ENCODE measurements at places on chromosomes 13 and 19.

GRCh38 chr19:53907193-53907581 is 1.9 kb upstream of the CACNG7 start:
- no peak for DNase-seq

- DNase-seq = no peak
Observed at GRCh38 chr19:48121909-48122371, 11.3 kb upstream of the PLA2G4C start.

- no peak for DNase-seq
Observed at GRCh38 chr13:80040981-80041317, 300.0 kb downstream of the SPRY2 start.

GRCh38 chr19:49515767-49516166 is 3.3 kb downstream of the FCGRT start:
- DNase-seq = no peak

- DNase-seq = no peak
Observed at GRCh38 chr13:25109341-25109740, 13.4 kb downstream of the PABPC3 start.

DNA sequence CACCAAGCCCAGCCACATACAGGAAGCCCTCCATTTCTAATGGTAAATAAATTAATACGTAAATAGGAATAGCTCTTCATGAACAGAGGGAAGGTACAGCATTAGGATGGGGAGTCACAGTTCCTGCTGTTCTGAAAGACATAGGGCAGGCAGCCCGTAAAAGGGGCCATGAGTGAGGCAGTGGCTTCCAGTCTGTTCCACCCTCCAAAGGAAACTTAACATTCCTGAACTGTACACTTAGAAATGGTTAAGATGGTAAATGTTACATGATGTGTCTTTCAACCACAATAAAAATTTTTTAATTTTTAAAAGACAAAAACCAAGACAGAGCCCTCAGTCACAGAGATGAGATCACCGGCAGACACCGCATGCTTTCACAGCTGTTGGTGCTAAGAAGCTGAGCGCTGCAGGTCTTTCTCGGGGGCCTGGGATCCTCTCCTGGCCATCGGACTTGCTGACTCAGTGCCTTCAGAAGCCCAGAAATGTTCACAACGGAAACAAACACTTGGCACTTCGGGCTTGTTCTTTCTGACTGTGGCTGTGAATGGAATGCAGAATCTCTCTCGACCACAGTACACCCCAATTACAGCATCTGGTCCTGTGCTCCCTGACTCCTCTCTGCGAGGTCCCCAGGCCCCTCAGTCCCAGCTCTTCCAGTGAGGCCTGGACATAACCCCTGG is 36.4 kb downstream of the EPS15L1 start:
- DNase-seq = no peak

DNA sequence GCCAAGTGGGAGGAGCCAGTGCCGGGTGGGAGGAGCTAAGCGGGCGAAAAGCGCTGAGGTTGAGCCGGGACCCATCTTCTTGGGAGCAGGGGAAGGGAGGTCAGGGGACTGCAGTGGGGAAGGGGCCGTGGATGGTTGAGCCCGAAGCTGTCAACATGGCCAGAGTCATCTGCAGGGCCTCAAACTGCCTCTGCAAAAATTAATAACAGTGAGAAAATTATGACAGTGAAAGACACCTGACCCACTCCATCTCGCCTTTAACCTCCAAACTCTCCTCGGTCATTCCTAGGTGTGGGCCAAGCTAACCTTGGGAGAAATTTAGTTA is 30.1 kb downstream of the ZNF557 start:
- no peak for DNase-seq

- no peak for DNase-seq
Observed at GRCh38 chr13:112859128-112859816, 109.7 kb upstream of the MCF2L start.

DNA sequence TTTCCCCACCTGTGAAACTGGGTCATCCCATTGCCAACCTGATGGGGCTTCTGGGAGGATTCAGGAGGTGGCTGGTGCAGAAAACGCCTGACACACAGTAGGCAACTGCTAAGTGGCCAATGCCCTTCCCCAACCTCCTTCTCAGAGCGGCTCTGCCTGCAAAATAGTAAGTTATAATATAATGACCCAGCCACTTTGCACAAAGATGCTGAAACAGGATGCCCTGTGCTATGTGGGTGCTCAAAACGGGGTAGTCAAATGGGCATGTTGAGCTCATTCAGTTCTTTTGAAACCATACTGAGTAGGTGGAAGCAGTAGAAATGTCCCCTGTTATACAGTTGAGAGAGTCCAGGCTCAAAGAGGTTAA is 507 bp downstream of the MARCHF2 start:
- no peak for DNase-seq

GRCh38 chr13:65582160-65582559 is 1648.0 kb downstream of the PCDH9 start:
- no peak for DNase-seq

- no peak for DNase-seq
Observed at GRCh38 chr13:98328511-98328910, 151.4 kb upstream of the RNF113B start.

DNA sequence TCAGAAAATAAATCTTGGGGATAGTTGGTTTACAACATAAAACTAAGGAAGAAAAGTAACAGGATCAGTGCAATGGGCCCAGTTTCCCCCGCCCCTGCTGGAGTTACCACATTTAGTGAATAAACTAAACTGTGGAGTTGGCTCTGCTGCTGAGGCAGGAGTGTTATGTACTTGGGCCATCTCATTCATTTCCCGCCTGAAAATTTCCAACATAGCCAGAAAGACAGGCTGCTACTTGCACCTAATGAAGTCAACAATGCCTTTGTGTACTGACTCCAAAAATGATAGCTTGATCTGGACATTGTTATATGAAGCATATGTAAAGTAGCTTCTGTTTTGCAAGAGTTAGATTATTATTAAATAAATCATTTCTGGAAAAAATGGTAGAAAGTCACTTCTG is 7.9 kb upstream of the RNASEH2B start:
- no peak for DNase-seq

DNA sequence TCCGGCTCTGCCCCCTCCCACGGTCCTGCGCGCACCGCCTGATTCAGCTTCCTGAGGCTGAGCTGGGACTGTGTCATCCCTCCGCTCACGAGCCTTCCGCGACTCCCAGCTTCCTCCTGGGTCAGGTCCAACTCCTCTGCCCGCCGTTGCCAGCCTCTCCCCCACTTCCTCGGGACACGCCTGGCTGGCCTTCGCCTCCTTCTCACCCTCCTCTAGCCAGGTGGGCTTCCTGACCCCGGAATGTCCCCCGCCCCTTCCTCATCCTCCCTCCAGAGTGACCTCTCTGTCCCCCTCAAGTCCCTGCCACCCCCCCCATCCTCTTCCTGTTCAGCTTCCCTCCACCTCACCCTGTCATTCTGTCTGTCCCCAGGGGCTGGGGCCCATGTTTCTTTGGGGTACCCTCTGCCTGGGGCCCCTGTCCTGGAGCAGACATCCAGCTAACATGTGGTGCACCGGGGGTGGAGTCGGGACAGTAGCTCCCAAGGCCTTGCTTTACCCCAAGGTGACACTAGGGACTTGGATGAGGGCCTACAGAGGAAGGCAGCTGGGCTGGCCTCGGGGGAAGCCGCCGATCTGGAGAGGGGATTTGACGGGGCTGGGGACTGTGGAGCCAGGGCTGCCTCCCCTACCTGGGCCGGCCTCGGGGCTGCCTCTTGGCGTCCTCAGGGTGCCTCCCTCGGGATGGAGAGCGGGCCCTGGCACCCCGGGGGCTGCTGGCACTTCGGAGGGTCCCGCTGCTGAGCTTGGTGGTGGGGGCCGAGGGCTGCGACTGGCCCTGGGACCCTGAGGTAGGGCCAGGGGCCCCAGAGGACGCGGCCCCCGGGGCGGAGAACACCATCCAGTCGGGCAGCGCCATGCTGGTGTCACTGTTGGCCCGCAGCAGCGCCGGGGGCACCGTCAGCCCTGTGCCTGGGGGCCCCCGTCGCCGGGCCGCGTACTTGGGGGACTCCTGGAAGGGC is 16.5 kb downstream of the SHANK1 start:
- no peak for DNase-seq

- no peak for DNase-seq
Observed at GRCh38 chr13:46015366-46015765, 37.2 kb downstream of the ZC3H13 start.

- DNase-seq = no peak
Observed at GRCh38 chr13:97223711-97224541, 1.8 kb downstream of the MBNL2 start.

- DNase-seq = no peak
Observed at GRCh38 chr19:41911889-41912731, 16.1 kb downstream of the ERFL start.

GRCh38 chr19:27679399-27679798 is 1533.6 kb downstream of the UQCRFS1 start:
- no peak for DNase-seq

GRCh38 chr13:19587635-19588300 is 26.4 kb upstream of the TPTE2 start:
- no peak for DNase-seq

GRCh38 chr13:100549316-100549715 is 39.3 kb downstream of the GGACT start:
- DNase-seq = no peak

DNA sequence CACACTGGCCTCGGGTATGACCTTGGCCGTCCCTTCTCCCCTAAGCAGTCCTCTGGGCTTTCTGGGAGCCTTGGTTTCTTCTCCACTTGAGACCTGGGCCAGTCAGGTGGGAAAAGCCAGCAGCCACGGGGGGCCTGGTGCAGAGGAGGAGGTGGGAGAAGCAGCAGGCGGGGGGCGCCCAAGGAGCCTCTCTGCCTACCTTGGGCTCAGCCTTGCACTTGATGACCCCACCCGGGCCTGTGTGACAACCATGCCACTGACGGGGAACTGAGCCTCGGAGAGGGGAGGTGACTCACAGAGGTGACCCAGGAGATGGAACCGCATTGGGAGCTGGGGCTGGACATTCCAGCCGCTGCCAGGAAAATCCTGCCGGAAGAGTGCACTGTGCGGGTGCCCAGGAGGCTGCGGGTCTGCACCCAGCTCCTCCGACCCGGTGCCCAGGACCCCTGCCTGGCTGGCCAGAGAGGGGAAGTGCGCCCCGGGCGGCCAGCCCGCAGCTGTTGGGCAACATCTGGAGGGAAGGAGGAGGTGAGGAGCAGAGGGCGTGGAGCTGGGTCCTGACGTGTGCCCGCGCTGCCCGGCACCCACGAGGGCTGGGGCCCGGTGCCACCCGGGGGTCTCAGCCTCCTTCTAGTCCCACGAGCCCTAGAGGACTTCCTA is 23.4 kb upstream of the SLC7A10 start:
- DNase-seq = no peak

GRCh38 chr13:111139873-111140561 is 24.9 kb downstream of the ARHGEF7 start:
- no peak for DNase-seq

DNA sequence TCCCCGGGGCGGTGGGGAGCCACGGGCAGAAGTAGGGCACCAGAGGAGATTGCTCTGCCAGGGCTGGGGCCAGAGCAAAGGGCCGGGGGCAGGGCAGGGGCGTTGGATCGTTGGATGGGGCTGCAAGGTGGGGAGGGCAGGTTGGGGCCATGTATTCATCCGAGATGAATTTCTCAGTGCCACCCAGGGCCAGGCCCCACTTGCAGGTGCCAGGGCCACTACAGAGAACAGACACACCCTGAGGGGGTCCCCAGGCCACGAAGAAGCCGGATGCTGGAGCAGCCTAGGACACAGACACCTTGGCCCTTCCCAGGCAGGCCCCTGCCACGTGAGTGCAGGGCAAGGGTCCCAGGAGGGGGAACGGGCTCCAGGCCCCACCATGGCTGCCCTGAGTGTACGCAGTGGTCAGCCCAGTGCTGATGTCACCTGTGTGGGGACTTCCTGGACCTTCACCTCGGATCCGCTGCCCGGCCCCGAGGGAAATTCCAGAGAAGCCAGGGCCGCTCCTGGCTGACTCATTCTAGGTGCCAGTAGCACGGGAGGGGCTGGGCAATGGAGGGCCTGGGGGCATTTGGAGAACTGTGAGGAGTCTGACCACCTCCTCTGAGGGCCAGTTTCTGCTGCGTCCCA is 9.6 kb upstream of the SBNO2 start:
- DNase-seq = no peak

- DNase-seq = no peak
Observed at GRCh38 chr19:47723581-47723940, 10.3 kb downstream of the EHD2 start.

- no peak for DNase-seq
Observed at GRCh38 chr13:33629605-33630360, 188.2 kb upstream of the RFC3 start.

DNA sequence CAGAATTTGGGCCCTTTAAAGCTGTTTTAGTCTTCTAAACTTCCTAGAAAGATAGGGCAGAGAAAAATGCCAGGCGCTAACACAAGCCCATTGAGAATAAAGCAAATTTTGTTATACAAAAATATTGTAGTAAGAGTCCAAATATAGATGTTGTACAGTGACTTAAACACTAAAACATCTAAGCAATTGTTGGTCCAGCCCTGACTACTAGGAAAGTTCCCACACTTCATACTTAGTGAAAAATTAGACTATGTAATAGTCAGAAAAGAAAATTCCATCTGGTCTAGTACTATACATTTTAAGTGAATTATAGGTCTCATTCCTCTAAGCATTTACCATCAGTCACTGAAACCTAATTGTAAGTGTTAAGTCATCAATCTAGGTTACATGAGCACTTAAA is 1518.3 kb upstream of the SLC10A2 start:
- no peak for DNase-seq

DNA sequence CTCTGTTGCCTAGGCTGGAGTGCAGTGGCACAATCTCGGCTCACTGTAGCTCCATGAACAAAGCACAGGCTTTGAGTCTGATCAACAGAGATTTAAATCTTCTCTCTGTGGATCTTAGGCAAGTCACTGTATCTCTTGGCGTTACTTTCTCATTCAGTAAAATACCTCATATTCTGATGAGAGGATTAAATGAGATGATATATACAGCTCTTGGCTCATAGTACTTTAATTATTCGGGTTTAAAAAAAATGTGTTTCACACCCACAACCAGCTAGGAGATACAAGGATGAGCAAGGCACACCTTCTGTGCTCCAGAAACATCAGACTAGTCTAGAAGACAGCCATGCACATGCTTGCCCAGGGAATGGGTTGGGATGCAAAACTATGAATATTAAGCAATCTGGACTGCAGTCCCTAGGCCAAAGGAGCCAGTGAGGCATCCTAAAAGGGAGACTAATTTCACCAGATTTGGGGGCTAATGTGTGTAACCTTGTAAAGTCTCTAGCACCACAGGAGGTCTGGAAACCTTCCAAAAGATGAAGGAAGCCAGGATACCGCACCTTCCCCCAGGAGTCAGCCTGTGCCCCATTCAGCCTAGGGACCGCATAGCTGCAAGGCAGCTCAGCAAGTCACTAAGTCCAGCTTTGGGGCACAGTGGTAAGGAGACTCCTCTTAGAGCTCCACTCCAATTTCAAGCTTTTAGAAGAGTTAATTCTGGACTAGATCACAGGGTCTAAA is 2.5 kb downstream of the VPS36 start:
- DNase-seq = no peak

DNA sequence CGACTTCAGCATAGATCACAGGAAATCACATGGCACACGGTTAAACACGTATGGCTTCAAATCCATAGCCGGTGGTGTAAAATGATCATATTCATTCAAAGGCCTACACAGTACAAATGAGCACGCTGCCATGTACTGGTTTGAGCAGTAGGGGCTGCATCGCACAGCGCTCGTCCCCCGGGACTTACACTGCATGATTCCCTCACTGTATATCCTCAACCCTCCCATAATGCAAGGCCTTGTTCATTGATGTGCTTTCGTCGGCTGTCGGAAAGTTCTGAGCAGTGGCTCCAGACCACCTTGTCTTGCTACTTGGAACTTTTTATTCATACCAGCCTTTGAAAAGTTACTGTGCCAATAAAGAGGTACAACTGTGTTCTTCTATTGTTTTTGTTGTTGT is 578.2 kb downstream of the MYO16 start:
- DNase-seq = no peak

GRCh38 chr13:78241278-78241919 is 322.8 kb upstream of the EDNRB start:
- no peak for DNase-seq

All from stimulated activated CD8-positive, alpha-beta memory T cell treated with anti-CD3 and anti-CD28 coated beads, Interleukin-15, amount 100 ng/mL, for 4 hours (primary cell).